NCI-H446 treated with DMSO at 0.1 percent for 48 hours (cell line): ENCODE measurements at places on chromosomes 12 and 14.

DNA sequence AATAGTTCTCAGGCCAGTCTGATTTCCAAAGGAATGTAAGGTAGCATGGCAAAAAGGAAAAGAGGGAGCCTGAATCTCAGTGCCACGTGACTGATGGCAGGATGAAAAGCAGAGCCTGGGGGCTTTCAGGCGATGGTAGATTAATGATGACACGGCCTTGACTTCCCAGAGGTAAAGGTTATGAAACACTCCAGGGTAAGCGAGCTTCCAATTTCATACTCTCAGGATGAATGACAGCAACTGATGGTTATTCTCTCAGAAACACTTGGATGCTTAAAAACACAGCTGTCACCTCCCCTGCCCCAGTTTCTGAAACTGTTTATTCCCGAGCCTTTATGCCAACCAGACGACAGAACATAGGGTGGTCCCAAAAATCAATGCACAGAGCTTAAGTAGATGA, 28.8 kb downstream of the GDF11 start:
- no peak for DNase-seq

GRCh38 chr12:51759175-51759574, 89.3 kb downstream of the FIGNL2 start:
- DNase-seq: no peak

DNA sequence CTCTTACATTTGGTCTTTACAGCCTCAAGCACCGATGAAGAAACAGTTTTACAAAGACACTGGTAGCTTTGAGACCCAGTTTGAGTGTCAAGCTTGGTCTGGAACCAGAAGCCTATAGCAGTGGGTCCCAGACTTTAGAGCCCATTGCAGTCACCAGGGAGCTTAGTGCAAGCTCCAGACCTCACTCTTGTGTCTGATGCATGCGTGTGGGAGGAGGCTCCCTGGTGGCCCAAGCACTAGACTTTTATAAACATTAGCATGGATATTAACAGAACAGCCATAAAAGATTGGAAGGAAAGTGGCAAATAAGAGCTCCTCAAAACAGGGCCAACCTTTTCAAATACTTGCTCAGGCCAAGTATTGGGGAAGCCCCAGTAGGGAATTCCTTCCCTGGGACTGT, 45.5 kb downstream of the SLC8B1 start:
- DNase-seq: no peak

DNA sequence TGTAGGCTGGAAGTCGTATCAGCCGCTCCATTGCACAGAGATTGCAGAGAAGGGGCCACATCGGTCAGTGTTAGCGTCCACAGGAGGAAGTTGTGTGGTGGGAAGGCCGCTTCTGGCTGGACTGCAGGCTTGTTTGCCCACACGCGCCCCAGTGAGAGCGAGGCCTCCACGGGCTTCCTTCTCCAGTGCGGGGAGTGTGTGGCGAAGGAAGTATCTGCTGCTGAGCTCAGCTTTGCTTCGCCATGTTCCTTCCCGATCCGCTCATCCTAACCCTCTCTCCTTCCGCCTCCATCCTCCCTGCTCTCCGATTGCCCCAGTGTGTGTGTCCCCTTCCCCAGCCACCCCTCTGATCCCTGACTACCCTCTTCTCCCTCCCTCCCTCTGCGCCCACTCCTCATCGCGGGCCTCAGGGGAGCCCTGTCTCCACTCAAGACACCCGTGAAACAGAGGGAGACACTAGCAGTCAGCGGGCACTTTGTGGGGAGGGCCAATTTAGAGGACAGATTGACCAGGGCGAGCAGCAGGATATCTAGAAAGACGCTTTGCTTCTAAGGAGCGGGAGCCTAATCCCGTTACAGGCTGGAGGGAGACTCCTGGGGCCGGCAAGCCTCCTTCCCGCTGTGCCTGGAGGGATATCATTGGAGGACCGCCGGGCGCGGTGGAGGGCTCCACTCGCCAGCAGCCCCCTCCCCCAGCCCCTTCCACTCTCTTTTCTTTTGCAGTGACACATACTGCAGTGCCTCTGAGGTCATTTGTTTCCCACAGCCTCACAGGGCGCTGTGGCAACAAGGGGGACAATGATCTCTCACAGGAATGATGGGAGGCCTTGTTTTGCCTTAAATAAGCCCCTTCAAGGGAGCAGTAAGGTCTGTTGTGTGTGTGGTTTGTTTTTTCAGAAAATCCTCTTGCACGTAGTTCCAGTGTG, 428.8 kb downstream of the ZFP36L1 start:
- no peak for DNase-seq

DNA sequence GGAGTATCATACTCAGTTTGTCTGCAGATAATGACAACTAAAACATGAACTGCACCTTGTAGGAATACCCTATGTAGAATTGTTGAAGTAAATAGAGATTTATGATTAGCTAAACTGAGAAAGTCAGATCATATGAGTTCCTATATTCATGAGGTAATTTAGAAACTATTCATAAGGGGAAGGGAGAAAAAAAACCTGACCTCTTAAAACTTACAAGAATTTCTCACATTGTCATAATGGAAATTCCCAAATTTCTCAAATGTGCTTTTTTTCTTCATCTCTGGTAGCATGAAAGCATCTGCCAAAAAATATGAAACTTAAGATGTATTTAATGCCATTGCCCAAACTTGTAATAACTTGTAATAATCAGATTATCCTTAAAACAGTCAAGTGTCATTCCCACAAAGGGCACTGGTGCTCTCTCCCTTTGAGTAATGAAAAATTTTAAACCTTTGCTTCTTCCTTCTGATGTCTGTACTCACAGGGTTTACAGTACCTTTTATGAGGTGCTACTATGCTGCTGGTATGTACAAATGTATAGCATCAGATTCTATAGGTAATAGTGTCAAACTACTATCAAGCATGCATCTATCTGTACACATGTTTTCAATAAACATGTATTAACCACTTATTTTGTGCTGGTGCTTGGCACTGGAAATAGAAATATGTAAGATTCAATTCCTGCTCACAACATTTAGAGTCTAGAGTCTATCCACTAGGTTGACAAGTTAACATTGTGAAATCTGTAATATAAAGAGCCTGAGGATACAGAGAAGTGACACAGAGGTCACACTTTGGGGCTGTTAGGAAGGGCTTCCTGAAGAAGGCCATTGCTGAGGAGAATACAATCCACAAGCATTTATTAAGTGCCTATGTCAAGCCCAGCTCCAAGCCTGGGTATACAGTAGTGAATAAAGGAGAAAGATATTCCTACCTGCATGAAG, 17.4 kb upstream of the DRAM1 start:
- no peak for DNase-seq

GRCh38 chr12:2648406-2648805, 146.4 kb upstream of the FKBP4 start:
- no peak for DNase-seq

DNA sequence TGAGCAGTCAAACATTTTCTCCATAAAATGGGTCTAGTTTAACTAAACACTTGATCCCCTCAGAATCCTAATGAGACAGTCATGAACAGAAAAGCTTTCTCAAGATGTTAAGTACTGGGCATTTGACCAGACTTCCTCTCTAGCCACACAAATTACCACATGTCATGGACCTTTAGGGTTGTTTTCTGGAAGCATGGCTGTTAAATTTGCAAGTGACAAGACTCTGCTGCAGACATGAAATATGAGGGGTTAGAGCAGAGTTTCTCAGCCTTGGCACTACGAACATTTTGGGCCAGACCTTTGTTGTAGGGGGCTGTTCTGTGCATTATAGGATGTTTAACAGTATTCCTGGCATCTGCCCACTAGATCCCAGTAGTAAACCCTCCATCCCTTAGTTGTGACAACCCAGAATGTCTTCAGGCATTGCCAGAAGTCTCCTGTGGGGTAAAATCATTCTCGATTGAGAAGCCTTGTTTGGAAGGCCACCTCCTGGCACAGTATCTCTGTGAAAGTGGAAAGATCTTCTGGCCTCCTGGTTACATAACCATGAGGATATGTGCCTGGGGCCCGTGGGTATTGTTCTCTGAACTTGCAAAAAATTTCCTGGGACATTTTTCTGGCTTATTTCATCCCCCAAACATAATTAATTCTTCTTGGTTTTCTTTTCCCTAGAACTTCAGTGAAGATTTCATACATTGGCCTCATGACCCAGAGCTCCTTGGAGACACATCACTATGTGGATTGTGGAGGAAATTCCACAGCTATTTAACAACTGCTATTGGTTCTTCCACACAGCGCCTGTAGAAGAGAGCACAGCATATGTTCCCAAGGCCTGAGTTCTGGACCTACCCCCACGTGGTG, 4.3 kb downstream of the TMEM106C start:
- DNase-seq: no peak
